ENCODE measurements at places on chromosomes 12 and 14.

GRCh38 chr12:26555139-26555538 lies 277.9 kb downstream of the ITPR2 start:
- no peak for DNase-seq

- no peak for DNase-seq
Measured at GRCh38 chr12:93360688-93361087, 17.0 kb upstream of the NUDT4 start.

- DNase-seq, result no peak
Measured at GRCh38 chr14:51735851-51736250, 84.1 kb downstream of the FRMD6 start.

GRCh38 chr12:28107679-28108078 lies 82.6 kb upstream of the CCDC91 start:
- no peak for DNase-seq

GRCh38 chr12:12606781-12607589 lies 4.7 kb upstream of the CREBL2 start:
- no peak for DNase-seq

DNA sequence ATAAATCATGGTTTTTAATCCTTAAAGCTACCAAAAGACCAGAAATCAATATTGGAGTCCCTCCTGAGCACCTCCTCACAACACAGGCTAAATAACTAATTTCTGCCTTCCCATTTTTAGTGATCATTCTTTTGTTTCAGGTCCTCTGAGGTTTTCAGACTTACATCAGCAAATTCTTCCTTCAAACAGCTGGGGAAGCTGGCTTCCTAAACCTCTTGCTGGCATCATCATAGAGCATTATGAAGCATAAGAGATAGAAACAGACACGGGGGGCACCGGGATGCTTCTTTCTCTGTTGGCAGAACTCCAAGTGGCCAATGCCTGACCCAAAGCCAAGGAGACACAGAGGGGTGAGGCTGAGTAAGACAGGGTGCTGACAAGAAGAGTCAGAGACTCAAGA lies 47.9 kb upstream of the DBX2 start:
- no peak for DNase-seq

Data from H1 (cell line).